Suprapubic skin (tissue), 4 donors: ENCODE measurements at places on chromosomes 13 and 19. TPM values are rescaled to one million over a fixed set of nuclear protein-coding genes. Genes with fewer than 3 reads are reported as not detected.

- no peak overlapping the region for H3K27ac ChIP-seq
- no peak overlapping the region for H3K4me3 ChIP-seq
- no peaks in the 10 kb centered on the region for H3K4me1 ChIP-seq
These were observed 81.5 kb upstream of the SHISA2 start for GRCh38 chr13:26133286-26133685.

DNA sequence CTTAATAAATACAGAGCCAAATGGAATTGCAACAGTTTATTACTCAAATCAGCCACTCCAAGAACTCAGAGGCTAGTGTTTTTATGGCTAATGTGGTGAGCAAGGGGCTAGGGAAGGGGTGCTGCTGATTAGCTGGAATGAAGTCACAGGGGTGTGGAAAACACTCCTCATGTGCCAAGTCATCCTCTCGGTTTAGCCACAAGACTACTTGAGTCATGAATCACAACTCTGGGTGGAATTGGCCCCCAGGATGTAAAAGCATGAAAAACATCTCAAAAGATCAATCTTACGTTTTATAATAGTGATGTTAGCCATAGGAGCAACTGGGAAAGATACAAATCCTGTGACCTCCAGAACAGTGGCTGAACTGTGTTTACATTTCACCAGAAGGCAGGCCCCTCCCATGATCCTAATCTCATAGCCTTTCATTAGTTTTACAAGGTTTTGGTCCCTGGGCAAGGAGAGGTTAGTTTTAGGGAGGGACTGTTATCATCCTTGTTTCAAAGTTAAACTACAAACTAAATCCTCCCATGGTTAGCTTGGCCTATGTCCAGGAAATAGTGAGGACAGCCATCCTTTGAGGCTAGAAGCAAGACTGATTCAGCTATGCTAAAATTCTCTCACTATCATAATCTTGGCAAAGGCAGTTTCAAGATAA lies 2020.1 kb upstream of the PCDH20 start:
- no peak overlapping the region for H3K4me3 ChIP-seq
- H3K27ac ChIP-seq, result no peak overlapping the region
- no peaks in the 10 kb centered on the region for H3K36me3 ChIP-seq

The CNN1 gene
- 22.4 TPM for total RNA-seq

DNA sequence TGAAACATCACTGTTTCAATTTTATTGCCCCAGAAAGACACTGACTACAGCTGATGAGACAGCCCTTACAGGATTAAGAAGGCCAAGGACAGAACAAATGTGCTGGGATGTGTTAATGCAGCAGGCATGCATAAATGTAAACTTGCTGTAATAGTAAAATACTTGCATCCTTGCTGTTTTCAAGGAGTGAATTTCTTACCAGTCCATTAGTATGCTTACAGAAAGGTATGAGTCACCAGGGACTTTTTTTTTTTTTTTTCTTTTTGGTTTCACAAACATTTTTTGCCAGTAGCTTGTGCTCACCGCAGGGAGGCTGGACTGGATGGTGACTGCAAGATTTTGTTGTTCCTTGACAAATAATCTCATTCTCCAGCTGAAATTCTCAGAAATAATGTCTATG lies 55.1 kb downstream of the GPR180 start:
- no peak overlapping the region for H3K4me3 ChIP-seq
- H3K27me3 ChIP-seq, result no peaks in the 10 kb centered on the region
- no peak overlapping the region for H3K27ac ChIP-seq
- DNase-seq, result no peak
- H3K36me3 ChIP-seq, result no peaks in the 10 kb centered on the region

The ALKBH7 gene
- 58.6 TPM for total RNA-seq
